Activated CD8-positive, alpha-beta memory T cell treated with anti-CD3 and anti-CD28 coated beads for 48 hours (primary cell): ENCODE measurements at places on chromosomes 2 and 18.

DNA sequence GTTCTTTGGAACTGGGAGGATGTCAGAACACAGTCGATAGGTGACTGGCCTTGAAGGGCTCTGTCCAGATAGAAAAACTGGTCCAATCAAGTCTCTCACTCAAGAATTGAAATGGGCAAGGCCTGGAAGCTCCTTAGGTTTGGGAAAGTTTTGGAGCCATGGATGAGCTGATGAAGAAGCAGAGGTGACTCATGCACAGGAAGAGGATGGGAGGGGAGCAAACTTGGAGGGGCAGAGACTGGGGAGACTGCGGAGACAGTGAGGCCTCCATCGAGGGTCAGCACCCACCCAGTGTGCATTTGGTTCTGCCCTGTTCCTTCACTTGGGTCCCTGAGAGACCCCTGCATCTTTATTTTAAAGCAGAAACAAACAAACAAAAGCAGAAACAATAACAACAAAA lies 41.1 kb downstream of the SOWAHC start:
- no peak for DNase-seq

- no peak for DNase-seq
Observed at GRCh38 chr2:180314086-180314485, 307.0 kb upstream of the CWC22 start.

DNA sequence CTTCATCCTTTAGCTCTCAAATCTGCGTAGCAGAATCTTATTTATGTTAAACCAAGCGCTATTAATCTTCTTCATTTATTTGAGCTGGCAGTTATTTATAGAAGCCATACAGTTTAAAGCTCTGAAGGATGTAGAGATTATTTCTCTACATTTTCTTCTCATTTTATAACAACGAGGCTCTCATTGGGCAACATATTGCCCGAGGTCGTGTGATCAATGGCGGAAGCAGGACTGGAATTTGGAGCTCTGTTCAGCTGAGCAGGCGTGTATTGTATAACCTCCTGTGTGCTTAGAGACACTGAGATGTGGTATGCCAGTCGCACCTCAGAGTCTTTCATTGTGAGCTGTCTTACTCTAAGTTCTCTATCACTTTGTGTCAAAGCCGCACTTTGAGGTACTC lies 17.5 kb upstream of the DRC1 start:
- DNase-seq = no peak

- no peak for DNase-seq
Observed at GRCh38 chr2:144946263-144946662, 426.3 kb upstream of the ZEB2 start.

DNA sequence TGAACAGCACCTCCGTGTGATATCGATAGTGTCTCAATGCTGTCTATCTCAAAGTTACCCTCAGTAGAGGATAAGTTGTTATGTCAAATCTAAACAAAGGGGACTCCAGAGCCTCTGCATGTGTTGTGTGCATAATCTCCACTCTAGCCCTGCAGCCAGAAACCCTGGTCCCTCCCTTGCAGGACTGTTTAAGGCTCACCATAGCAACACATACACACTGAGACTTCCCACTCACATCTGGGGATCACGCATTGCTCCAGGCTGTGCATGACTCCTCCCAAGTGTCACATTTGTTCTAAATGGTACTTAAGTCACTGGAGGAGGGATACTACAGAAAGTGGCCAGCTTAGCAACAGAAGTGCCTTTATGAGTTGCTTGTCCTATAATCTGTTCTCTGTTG lies 258.6 kb upstream of the CRIM1 start:
- no peak for DNase-seq

DNA sequence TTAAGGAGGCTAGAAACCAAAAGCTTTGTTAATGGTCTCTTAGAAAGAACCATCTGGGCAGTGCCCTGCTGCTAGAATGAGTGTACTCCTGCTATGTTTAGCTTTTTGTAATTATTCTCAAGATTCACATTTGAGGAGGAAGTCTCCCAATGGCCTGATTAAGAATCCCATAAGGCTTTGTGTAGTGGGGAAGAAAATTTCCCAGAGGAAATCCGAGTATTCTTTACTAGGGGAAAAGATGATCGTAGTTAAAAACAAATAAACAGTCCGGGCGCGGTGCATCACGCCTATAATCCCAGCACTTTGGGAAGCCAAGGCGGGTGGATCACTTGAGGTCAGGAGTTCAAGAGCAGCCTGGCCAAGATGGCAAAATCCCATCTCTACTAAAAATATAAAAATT lies 117.9 kb downstream of the PTRHD1 start:
- DNase-seq = no peak

GRCh38 chr2:39094717-39095363 lies 26.0 kb downstream of the SOS1 start:
- DNase-seq = no peak

GRCh38 chr2:237863689-237864443 lies 4.4 kb downstream of the RAMP1 start:
- no peak for DNase-seq

GRCh38 chr2:120898496-120898895 lies 162.8 kb downstream of the GLI2 start:
- DNase-seq = no peak

DNA sequence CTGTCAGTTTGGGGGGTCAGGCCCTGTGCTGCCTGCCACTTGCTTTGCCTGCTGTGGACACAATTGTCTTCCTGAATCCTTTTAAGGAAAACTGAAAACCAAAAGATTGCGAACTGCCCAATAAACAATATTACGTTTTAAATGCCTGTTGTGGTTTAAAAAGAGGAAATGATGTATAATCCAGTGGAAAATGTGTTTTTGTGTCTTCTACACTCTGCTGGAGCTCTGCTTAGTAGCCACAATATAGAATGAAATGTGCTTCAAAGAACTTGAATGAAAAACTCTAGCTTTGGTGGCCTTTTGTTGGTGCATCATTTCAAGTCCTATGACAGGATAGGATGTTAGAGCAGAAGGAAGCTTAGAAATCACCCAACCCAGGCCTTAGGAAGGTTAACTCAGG lies 23.2 kb upstream of the CABYR start:
- DNase-seq = no peak

GRCh38 chr18:79782566-79783308 lies 15.0 kb upstream of the KCNG2 start:
- no peak for DNase-seq
